ENCODE measurements at places on chromosomes 2 and 18.

- no peak for DNase-seq
These were observed 19.3 kb upstream of the COPS8 start for GRCh38 chr2:237066396-237066795.

- DNase-seq, result no peak
These were observed 313.4 kb downstream of the PRKCE start for GRCh38 chr2:45964906-45965305.

- DNase-seq, result no peak
These were observed 181.7 kb upstream of the TPO start for GRCh38 chr2:1231466-1232063.

- no peak for DNase-seq
These were observed 669.7 kb downstream of the TDRD15 start for GRCh38 chr2:21793461-21793860.

DNA sequence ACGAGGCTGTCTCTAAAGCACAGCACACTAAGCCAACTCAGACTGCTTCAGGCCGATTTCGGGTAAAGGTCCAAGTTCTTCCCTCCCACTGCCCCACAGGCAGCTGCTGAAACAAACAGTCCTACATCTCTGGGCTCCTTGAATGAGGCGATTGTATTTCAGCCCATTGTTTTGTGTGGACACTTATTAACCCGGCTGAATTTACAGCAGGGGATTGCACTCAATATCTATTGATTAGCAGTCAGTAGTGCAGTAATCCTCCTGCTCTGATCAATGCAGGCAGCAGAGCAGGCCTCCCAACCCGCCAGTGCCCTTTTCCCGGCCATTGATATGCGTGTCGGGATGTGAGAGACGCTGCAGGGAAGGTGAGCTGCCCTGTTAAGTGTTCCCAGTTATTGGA, 330.1 kb downstream of the CMPK2 start:
- no peak for DNase-seq

- DNase-seq, result no peak
These were observed 38.6 kb downstream of the ST6GAL2 start for GRCh38 chr2:106847366-106847765.

GRCh38 chr18:72830109-72830508, 37.7 kb downstream of the NETO1 start:
- DNase-seq, result no peak

- DNase-seq, result no peak
These were observed 141.5 kb downstream of the CDC42EP3 start for GRCh38 chr2:37529830-37530415.

GRCh38 chr2:131125195-131125757, 20.1 kb downstream of the PLEKHB2 start:
- no peak for DNase-seq

DNA sequence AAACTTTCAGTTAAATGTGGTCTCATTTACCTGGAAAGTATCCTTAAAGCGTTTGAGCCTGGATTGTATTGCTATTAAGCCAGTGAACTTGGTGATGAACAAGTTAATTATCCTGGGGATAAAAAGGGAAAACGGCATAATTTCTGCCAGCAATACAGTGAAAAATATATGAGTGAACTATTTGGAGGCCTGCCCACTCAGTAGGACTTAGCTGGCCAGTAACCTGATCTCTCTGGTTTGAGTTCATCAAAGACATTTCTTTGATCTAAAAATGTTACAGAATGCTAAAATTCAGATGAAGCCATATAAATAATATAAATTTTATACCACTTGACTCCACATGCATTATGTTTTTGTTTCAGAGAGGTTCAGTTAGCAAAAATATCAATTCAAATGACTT, 241.1 kb upstream of the VWC2L start:
- DNase-seq, result no peak

DNA sequence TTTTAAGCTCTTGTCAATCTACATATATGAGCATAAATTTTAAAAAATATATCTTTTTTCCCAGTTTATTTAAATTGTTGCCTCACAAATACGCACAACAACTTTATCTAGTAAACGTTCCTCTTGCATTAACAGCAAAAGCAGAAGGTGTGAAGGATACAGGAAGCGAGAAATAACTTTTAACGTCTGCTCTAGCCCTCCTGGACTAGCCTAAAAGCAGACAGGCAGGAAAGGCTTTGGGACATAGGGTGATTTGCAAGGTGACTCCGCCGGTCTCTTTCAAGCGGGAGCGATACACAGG, 434 bp upstream of the DUSP19 start:
- no peak for DNase-seq

Data from activated naive CD4-positive, alpha-beta T cell (primary cell).